Hypothalamus (tissue), 51 donors: ENCODE measurements at places on chromosomes 5 and 9.

GRCh38 chr5:59757442-59757841 lies 136.1 kb downstream of the PDE4D start:
- no peak for DNase-seq

DNA sequence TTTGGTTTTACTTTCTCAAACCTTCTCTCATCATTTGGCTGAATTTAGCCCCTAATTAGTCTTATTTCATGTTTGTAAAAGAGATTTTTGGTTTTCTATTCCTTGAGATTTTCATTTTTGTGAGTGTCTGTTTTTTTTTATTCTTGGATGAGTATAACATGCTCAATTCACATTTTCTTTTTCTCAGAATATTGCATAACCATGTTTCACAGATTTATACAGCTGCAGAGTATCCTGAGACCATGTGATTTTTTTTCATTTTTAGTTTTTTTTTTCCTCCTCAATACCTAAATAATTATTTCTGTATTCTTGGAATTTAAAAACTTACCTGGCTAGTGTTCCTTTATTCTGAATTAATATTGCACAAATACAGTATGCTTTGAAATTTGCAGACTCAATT lies 361.9 kb downstream of the SEMA5A start:
- no peak for DNase-seq

- no peak for DNase-seq
Measured at GRCh38 chr9:137619240-137620047, 639 bp downstream of the EHMT1 start.

- no peak for DNase-seq
Measured at GRCh38 chr9:88809355-88810161, 181.7 kb upstream of the S1PR3 start.

GRCh38 chr9:24011009-24011717 lies 185.1 kb upstream of the ELAVL2 start:
- no peak for DNase-seq
